ENCODE measurements at places on chromosomes 1 and 21. TPM values are rescaled to one million over a fixed set of nuclear protein-coding genes. Genes with fewer than 3 reads are reported as not detected.

FALEC gene
- 1.1 TPM for total RNA-seq

GJC2 gene
- 0.35 TPM for total RNA-seq

GRCh38 chr21:42523211-42523610 lies 9.6 kb downstream of the SLC37A1 start:
- peaks cover 86% of the 10 kb centered on the region for H3K36me3 ChIP-seq
- no peak for DNase-seq
- H3K4me1 ChIP-seq: peaks cover 84% of the 10 kb centered on the region
- peak overlapping the region; percentile 95 for H3K27ac ChIP-seq

DNA sequence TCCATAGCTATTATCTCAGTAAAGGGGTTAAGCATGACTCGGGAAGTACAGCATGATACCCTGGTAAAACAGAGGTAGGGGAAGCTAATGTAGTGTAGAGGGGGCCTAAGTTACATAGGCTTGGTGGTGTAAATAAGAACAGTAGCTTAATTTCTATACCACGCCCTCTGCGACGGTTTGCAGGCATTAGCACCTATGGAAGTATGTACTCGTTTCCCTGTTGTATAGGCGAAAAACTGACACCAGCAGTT lies 470 bp upstream of the NAXE start:
- DNase-seq: no peak
- peak overlapping the region; percentile 90 for H3K4me3 ChIP-seq
- peaks cover 27% of the 10 kb centered on the region for H3K36me3 ChIP-seq
- peak overlapping the region; percentile 94 for H3K27ac ChIP-seq
- peaks cover 21% of the 10 kb centered on the region for H3K4me1 ChIP-seq
- H3K27me3 ChIP-seq: no peaks in the 10 kb centered on the region

DNA sequence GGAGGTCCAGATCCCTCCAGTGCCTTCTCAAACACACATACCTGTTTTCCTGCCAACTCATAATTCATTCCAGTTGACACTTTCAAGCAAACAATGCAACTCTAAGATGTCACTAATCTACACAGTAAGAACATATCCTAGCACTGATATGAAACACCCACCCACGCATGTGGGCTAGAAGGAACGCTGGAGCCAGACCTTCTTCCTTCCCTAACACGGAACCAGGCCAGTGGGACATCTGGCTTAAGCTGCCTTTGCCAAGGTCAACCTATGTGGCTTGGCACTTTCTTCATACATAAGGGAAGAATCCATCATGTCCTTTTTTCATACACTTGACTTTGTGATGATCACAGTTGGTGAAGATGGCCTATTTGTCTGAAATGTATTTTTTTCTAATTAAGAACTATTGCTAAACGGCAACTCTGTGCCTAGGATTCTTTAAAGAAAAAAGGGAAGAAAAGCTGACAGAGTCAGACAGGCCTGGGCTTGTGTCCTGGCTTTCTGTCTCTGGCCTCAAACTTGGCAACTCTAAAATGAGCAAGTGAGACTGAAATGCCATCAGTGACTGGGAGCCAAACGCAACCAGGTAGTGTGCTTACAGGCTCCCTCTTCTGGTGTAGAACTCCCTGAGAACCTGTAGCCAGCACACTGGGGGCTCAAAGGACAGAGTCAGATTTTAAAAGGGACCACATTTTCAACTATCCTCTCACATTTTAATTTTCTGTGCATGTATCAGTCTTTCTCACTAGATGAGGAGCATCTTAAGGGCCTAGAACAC lies 92.6 kb upstream of the BEND5 start:
- no peak overlapping the region for H3K4me3 ChIP-seq
- DNase-seq: no peak
- peaks cover 2% of the 10 kb centered on the region for H3K27me3 ChIP-seq
- H3K36me3 ChIP-seq: no peaks in the 10 kb centered on the region
- H3K27ac ChIP-seq: no peak overlapping the region

Data from activated B cell treated with CpG ODN at 0.5 μM for 24 hours (primary cell).